Activated CD4-positive, alpha-beta T cell treated with anti-CD3 and anti-CD28 coated beads for 4 hours (primary cell): ENCODE measurements at places on chromosomes 13 and 19.
A peak's percentile ranks its signal among the peaks of the same experiment; 100 is the strongest.

GRCh38 chr19:17137417-17137816 is 61.8 kb downstream of the MYO9B start:
- DNase-seq: no peak

DNA sequence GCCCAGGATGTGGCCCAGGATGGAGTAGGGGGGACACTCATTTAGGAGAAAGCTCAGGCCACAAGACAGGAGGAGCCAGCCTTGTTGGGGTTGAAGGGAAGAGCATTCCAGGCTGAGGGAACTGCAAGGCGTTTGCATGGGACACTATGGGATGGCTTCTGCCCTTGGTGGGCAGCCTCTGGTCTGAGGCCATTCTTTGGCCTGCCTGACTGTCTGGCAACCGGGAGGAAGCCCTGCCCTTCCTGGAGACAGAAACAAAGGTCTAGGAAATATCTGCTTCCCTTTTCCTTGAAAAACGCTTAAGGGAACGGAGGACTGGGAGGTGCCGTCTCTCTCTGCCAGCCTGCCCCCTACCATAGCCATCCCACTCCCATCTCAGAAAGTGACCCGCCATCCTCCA is 2.8 kb upstream of the ICAM1 start:
- no peak for DNase-seq

- no peak for DNase-seq
These were observed 30.8 kb downstream of the PIN1 start for GRCh38 chr19:9865732-9866501.

DNA sequence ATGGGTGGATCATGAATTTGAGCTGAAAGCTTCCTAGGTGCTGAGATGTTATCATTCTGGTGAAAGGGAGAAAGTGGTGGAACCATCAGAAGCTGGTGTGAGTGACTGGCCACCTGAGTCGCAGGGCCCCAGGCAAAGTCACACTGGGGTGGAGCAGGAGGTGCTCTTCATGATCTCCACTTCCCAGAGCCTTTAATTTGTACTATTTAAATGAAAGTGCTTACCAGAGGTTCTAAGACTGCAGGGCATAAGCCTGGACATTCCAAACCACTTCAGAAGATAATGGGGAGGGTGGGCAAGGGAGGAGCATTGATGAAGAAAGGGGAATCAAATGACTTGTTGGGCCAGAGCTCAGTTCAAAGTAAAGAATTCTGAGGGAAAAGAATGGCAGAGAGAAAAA is 156.1 kb downstream of the RGCC start:
- no peak for DNase-seq

DNA sequence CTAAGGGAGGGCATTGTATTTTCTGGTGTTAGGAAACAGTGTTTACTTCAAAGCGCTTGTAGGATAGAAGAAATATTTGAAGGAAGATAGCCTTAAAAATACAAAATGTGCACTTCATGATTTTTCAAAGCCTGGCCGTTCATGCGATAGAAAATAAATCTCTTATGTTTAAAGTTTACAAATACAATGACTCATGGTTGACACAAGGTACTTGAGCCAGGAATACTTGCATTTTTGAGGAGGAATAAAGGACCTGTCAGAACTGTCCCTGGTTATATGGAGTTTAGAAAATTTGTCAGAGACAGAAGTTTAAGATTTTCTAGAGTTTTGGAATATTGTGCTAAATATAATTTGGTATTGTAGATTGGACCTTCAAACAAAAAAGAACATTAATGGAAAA is 1223.2 kb upstream of the SLC10A2 start:
- DNase-seq: no peak

GRCh38 chr13:35694549-35695447 is 218.3 kb upstream of the MAB21L1 start:
- DNase-seq: no peak

- no peak for DNase-seq
These were observed 15.5 kb downstream of the TPM4 start for GRCh38 chr19:16091546-16092475.

DNA sequence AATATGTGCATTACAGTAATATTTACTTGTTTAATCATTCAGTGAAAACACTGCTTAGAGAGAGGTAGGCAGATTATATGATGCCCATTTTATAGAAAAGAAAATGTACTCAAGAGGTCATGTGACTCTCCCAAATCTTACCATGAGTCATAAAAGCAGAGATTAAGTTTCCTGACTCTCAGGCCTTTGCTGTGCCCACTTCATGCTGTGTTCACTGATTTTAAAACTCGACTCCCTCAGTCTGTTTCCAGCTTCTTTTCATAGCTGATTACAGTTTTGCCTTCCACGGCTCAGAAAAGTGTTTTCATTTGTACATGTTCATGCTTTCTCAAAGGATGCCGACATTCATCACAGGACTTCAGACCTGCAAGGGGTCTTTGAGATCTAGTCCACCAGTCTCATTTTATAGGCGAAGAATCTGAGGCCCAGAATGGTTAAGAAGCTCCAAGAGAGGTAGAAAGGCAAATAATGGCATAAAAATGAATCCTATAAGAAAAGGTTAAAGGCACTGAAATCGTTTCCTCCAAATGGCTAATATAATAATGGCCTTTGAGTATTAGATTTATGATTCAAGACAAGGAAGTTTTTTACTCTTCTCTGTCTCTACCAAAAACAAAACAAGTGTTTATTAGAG is 9.0 kb upstream of the IPO5 start:
- DNase-seq: no peak

GRCh38 chr19:34345947-34346351 is 19.0 kb upstream of the GPI start:
- DNase-seq: peak; percentile 60
